ENCODE measurements at places on chromosomes 4 and X.

- DNase-seq: peak; percentile 78
Measured at GRCh38 chr4:24488399-24489164, 95.8 kb downstream of the DHX15 start.

DNA sequence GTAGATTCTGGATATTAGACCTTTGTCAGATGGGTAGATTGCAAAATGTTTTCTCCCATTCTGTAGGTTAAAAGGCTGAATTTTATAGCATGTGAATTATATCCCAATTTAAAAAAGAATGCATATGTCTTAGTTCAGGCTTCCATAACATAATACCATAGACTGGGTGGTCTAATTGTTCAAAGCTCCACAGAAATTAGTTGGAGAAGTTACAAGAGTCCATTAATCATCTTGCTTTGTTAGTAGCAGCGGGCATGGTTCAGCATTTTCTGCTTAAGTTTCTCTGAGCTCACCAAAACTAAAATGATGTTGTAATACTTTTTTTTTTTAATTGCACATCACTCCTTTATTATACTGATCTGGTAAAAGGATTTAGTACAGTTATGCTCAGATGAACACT is 1.8 kb downstream of the PGAM4 start:
- DNase-seq: no peak

GRCh38 chr4:53902786-53903185 is 161.6 kb downstream of the CHIC2 start:
- no peak for DNase-seq

DNA sequence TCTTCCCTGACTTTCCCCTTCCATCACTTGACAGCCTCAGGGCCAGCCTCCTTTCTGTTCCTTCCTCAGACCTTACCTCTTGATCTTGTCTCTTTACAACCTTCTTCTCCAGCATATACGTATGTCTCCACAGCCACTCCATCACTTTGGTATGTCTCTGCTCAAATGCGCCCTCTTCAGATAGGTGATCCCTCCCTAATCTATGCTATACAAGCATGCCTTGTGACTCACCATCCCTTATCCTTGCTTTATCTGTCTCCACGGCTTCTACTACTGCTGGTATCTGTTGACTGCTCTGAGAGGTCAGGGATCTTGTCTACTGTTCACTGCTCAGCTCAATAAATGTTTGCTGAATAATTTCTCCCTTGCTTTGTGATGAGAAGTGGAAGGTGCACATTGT is 9.0 kb downstream of the ARAP2 start:
- DNase-seq: no peak

- no peak for DNase-seq
Measured at GRCh38 chr4:4843635-4844291, 15.7 kb upstream of the MSX1 start.

- no peak for DNase-seq
Measured at GRCh38 chrX:151543706-151544105, 19.8 kb upstream of the PASD1 start.

- no peak for DNase-seq
Measured at GRCh38 chr4:94342694-94343093, at the start of gene HPGDS. Gene HPGDS (minus strand): TSS chr4:94342836. CDS start chr4:94334629, 8,207 bp downstream.

All from aorta (tissue), 5 donors.